ENCODE measurements at places on chromosomes 5 and 9. TPM values are rescaled to one million over a fixed set of nuclear protein-coding genes. Genes with fewer than 3 reads are reported as not detected.

- DNase-seq, result no peak
- no peaks in the 10 kb centered on the region for H3K4me1 ChIP-seq
- no peaks in the 10 kb centered on the region for H3K27me3 ChIP-seq
- H3K36me3 ChIP-seq, result no peaks in the 10 kb centered on the region
- H3K4me3 ChIP-seq, result no peak overlapping the region
These were observed 52.3 kb upstream of the ICE1 start for GRCh38 chr5:5370059-5370774.

IRX2 gene
- 0.08 TPM for polyA plus RNA-seq

GRCh38 chr9:73845539-73845938, 651.6 kb upstream of the RORB start:
- no peaks in the 10 kb centered on the region for H3K27me3 ChIP-seq
- no peak overlapping the region for H3K4me3 ChIP-seq
- no peaks in the 10 kb centered on the region for H3K36me3 ChIP-seq
- no peak overlapping the region for H3K27ac ChIP-seq
- no peak for DNase-seq

SLC4A9 gene
- polyA plus RNA-seq, result 0.32 TPM

DNA sequence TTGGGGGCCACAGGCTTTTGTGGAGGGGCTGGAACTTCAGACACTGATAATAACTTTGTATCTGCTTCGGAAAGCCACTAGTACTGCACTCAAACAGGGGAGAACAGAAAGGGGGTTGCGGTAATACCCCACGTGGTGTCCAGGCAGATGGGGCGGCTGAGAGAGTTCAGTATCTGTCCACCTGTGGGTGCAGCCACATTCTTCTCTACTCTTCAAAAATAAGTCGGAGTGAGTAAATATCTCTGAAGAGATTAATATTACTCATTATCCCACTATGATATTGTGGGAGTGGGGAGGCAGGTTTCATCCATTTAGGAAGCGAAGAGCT, 102.1 kb upstream of the SSBP2 start:
- H3K27me3 ChIP-seq, result no peaks in the 10 kb centered on the region
- no peak overlapping the region for H3K27ac ChIP-seq
- DNase-seq, result no peak
- H3K4me3 ChIP-seq, result no peak overlapping the region
- H3K4me1 ChIP-seq, result peaks cover 14% of the 10 kb centered on the region

All from adrenal gland (tissue), 19 donors.